Activated CD8-positive, alpha-beta T cell treated with anti-CD3 and anti-CD28 coated beads, Interleukin-2, amount 10 ng/mL, durations not matched to agents 7 days and 5 days (primary cell): ENCODE measurements at places on chromosomes 4 and X. TPM values are rescaled to one million over a fixed set of nuclear protein-coding genes. Genes with fewer than 3 reads are reported as not detected.

PPP4R3C gene
- total RNA-seq = not detected

CLDN22 gene
- total RNA-seq = not detected

PNMA6F gene
- total RNA-seq = not detected

SATL1 gene
- total RNA-seq = not detected

SLITRK2 gene
- not detected for total RNA-seq

ADH7 gene
- not detected for total RNA-seq

ADH1B gene
- total RNA-seq = not detected

PABPC1L2A gene
- total RNA-seq = not detected

CDX4 gene
- total RNA-seq = not detected

DNA sequence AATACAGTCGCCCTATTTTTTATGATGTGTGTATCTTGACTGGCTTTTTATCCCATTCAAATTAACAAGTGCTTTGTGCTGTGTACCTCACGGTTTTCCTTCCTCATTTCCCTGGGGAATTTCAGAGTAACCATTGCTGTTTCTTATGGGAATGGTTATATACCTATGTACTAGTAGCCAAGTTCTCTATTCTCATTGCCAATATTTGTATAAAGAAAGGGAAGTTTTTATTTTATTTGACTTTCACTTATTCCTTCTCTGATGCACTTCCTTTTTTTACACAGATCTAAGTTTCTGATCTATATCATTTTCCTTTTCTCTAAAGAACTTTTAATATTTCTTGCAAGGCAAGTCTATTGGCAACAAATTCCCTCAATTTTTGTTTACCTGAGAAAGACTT, 181.3 kb downstream of the SOWAHB start:
- H3K36me3 ChIP-seq = no peaks in the 10 kb centered on the region
- no peak overlapping the region for H3K27ac ChIP-seq
- H3K27me3 ChIP-seq = peaks cover 30% of the 10 kb centered on the region
- no peaks in the 10 kb centered on the region for H3K4me1 ChIP-seq

- DNase-seq = peak; percentile 30
- peaks cover 9% of the 10 kb centered on the region for H3K36me3 ChIP-seq
- no peak overlapping the region for H3K27ac ChIP-seq
- no peaks in the 10 kb centered on the region for H3K4me1 ChIP-seq
- no peaks in the 10 kb centered on the region for H3K27me3 ChIP-seq
- no peak overlapping the region for H3K4me3 ChIP-seq
Observed at GRCh38 chrX:149962859-149963757, 24.8 kb upstream of the EOLA2 start.

- no peak for DNase-seq
- no peaks in the 10 kb centered on the region for H3K27me3 ChIP-seq
- no peak overlapping the region for H3K4me3 ChIP-seq
- H3K4me1 ChIP-seq = no peaks in the 10 kb centered on the region
- no peaks in the 10 kb centered on the region for H3K36me3 ChIP-seq
Observed at GRCh38 chrX:15055146-15055930, 182.1 kb downstream of the MOSPD2 start.

GRCh38 chrX:107551546-107551945, 76.8 kb upstream of the PRPS1 start:
- H3K27ac ChIP-seq = no peak overlapping the region
- peaks cover 8% of the 10 kb centered on the region for H3K4me1 ChIP-seq
- H3K36me3 ChIP-seq = no peaks in the 10 kb centered on the region
- no peaks in the 10 kb centered on the region for H3K27me3 ChIP-seq
- H3K4me3 ChIP-seq = no peak overlapping the region

GRCh38 chrX:48165241-48165640, 31.4 kb downstream of the SSX5 start:
- no peaks in the 10 kb centered on the region for H3K36me3 ChIP-seq
- no peaks in the 10 kb centered on the region for H3K27me3 ChIP-seq
- DNase-seq = no peak
- no peak overlapping the region for H3K4me3 ChIP-seq
- H3K27ac ChIP-seq = no peak overlapping the region

DNA sequence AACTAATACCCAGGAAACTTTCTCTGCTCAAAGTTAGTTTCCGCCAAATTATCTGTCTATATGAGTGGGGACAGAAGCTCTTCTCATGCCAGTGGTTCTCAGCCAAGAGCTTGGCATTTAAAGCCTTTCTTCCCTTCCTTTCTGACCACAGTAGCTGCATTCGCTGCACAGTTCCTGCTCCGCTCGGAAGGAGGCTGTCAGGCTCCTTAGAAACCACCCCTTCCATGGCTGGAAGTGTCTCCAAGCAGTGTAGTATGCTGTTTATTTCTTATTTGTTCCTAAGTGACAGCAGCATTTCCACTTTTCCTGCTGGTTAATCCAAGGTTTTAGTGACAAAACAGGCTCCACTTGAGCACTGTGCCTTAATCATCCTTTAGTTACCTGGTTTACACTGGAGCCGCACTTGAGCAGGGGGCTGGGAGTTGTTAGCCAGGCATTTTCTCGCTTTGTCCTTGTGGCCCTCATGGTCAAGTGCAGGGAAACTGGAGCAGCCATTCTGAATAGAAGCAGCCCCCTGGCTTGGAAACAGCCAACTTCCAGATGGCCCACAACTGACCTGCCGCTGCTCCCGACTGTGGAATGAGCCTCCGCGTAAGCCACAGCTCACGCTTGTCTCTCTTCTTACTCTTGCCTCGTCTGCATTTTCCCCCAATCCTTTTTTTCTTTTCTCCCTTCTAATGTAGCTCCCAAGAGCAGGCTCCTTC, 739.4 kb upstream of the TENM3 start:
- no peak overlapping the region for H3K4me3 ChIP-seq
- DNase-seq = no peak
- H3K27me3 ChIP-seq = no peaks in the 10 kb centered on the region
- no peaks in the 10 kb centered on the region for H3K36me3 ChIP-seq

DNA sequence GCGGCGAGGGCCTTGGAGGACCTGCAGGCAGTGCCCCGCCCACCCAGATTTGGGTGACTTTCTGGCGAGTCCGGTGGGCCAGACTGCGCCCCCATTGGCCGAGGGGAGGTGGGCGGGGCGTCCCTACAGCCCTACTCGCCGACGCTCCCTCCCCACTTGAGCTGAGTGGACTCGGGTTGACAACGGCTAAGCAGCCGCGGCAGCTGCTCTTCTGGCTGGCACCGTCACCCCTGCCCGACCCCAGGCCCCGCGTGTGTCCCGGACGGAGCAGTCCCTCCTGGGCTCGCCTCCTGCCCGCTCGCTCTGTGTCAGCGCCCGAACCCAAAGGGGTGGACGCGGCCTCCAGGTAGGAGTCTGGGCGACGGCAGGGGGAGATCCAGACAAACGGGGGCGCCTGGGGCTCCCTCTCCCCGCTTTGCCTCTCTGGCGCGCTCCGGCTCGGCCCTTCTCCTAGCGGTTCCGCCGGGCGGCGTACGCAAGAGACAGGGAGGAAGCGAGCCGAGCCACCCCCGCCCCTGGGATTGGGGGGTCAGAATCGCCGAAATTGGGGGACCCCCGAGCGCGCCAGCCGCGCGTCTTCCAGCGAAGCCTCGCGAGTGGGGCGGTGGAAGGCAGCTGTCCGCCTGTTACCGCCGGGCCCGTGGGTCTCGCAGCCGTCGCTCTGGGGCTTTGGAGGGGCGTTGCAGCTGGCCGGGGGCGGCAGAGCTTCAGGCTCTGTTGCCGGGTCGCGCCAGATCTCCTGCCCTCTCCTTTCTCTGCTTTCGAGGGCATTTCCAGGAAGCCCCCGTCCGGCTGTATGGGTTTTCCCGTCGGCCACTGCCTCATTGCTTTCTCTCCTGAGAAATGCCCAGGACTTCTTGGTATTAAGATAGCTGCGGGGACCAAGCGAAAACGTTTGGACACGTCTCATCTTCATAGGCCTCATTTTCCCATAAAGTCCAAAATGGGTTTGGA, 46.3 kb downstream of the STARD8 start:
- peaks cover 18% of the 10 kb centered on the region for H3K4me1 ChIP-seq
- H3K27ac ChIP-seq = peak overlapping the region; percentile 34
- H3K36me3 ChIP-seq = no peaks in the 10 kb centered on the region
- H3K4me3 ChIP-seq = peak overlapping the region; percentile 58
- peaks cover 3% of the 10 kb centered on the region for H3K27me3 ChIP-seq

- DNase-seq = no peak
- no peak overlapping the region for H3K27ac ChIP-seq
- peaks cover 2% of the 10 kb centered on the region for H3K4me1 ChIP-seq
Observed at GRCh38 chrX:37348231-37348970, 763 bp upstream of the PRRG1 start.

DNA sequence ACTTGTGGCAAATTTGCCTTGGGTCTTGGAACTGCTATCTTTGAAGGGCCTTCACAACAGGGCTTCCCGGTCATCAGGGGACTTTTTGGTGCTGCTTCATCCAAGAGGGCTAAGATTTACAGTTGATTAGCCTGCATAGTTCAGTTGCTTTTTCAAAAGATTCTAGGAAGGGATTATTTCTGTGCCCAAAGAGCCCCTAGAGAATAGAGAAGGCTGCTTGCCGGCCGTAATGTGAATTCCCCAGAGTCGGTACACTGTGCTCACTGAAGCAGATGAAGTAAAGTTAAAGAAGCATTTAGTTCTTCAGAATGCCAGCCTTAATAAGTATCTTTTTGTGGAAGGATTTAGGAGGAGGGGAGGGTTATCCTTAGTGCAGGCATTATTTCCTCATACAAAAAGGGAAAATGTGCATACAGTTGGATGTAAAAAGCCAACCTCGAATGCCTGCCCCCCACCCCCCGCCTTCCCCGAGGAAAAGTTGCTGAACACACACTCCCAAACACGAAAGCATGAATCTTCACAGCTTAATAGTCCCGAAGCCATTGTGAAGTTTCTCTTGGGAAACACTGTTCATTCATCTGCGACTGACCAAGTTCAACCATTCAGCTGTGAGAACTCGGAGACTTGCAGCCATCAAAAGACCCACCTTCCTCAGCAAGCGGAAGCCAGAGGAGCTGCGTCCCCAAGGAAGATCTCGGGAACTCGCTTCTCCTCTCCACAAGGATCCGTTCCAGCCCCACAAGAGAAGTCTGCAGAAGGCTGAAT, 47.6 kb downstream of the ANOS1 start:
- no peaks in the 10 kb centered on the region for H3K27me3 ChIP-seq
- H3K4me1 ChIP-seq = no peaks in the 10 kb centered on the region
- no peak for DNase-seq
- no peak overlapping the region for H3K27ac ChIP-seq

- H3K27me3 ChIP-seq = peaks cover 2% of the 10 kb centered on the region
- no peak overlapping the region for H3K27ac ChIP-seq
- H3K36me3 ChIP-seq = no peaks in the 10 kb centered on the region
- no peak for DNase-seq
- H3K4me3 ChIP-seq = no peak overlapping the region
Observed at GRCh38 chrX:149365061-149365460, 140.0 kb downstream of the IDS start.

- H3K27me3 ChIP-seq = no peaks in the 10 kb centered on the region
- H3K4me1 ChIP-seq = peaks cover 9% of the 10 kb centered on the region
- H3K4me3 ChIP-seq = no peak overlapping the region
- no peak for DNase-seq
- H3K27ac ChIP-seq = no peak overlapping the region
Observed at GRCh38 chr4:55904576-55904975, 44.2 kb upstream of the CEP135 start.

GRCh38 chr4:184416913-184417734, 57.2 kb downstream of the IRF2 start:
- peak; percentile 75 for DNase-seq
- H3K27ac ChIP-seq = peak overlapping the region; percentile 90
- H3K4me1 ChIP-seq = peaks cover 84% of the 10 kb centered on the region
- peak overlapping the region; percentile 78 for H3K4me3 ChIP-seq
- peaks cover 73% of the 10 kb centered on the region for H3K36me3 ChIP-seq

GRCh38 chrX:66004928-66005829, 34.7 kb downstream of the VSIG4 start:
- H3K4me1 ChIP-seq = peaks cover 75% of the 10 kb centered on the region
- DNase-seq = no peak
- peaks cover 40% of the 10 kb centered on the region for H3K36me3 ChIP-seq
- H3K27me3 ChIP-seq = no peaks in the 10 kb centered on the region
- peak overlapping the region; percentile 86 for H3K27ac ChIP-seq
- H3K4me3 ChIP-seq = peak overlapping the region; percentile 17

- H3K27ac ChIP-seq = no peak overlapping the region
- no peak for DNase-seq
Observed at GRCh38 chrX:39248330-39248729, 447.1 kb downstream of the MID1IP1 start.

GRCh38 chr4:56243107-56243506, 144.2 kb downstream of the AASDH start:
- H3K4me3 ChIP-seq = no peak overlapping the region
- H3K27me3 ChIP-seq = peaks cover 11% of the 10 kb centered on the region
- no peaks in the 10 kb centered on the region for H3K36me3 ChIP-seq

- DNase-seq = no peak
- H3K36me3 ChIP-seq = no peaks in the 10 kb centered on the region
- no peak overlapping the region for H3K4me3 ChIP-seq
- no peak overlapping the region for H3K27ac ChIP-seq
- no peaks in the 10 kb centered on the region for H3K27me3 ChIP-seq
Observed at GRCh38 chr4:166169111-166169510, 296.1 kb downstream of the TLL1 start.

DNA sequence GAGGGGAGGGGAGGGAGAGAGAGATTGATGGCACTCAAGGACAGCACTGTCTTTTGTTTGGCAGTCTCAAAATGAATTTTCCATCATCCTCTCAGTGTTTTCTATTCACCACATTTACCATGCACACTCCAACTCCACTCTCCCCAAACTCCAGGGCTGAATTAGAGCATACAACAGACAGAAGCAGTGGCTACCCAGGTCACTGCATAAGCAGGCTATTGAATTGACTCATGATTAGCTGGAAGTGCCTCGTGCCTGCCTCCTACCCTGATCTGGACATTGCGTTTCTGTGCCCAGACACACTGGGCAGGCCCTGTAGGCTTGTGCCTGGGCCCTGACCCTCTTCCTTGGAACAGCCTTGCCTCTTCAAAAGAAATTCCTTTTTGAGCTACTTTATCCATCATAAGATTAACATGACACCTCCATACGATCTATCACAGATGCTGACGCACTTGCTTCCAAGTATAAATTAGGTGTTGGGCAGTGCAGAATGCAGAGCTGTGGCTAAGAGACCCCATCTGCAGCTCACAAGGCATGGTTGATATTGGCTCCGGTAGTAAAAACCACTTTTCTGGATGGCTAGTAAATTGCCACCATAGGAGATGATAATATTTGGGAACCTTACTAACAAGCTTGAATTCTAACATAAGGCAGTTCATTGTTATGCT, 752.9 kb downstream of the RPA4 start:
- H3K36me3 ChIP-seq = no peaks in the 10 kb centered on the region
- DNase-seq = no peak
- no peaks in the 10 kb centered on the region for H3K27me3 ChIP-seq
- H3K27ac ChIP-seq = no peak overlapping the region

DNA sequence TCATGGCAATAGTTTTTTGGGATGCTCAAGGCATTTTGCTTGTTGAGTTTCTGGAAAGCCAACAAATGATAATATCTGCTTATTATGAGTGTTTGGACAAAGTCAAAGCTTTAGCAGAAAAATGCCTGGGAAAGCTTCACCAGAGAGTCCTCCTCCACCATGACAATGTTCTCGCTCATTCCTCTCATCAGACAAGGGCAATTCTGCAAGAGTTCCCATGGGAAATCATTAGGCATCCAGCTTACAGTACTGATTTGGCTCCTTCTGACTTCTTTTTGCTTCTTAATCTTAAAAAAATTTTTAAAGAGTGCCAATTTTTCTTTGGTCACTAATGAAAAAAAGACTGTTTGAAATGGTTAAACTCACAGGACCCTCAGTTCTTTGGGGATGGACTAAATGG, 136.3 kb downstream of the UBE2K start:
- no peaks in the 10 kb centered on the region for H3K27me3 ChIP-seq
- no peak for DNase-seq
- no peak overlapping the region for H3K27ac ChIP-seq
